ENCODE measurements at places on chromosomes 7 and 10.

- no peak for DNase-seq
Observed at GRCh38 chr7:24858108-24858977, 101.1 kb upstream of the GSDME start.

- no peak for DNase-seq
Observed at GRCh38 chr10:100904917-100905316, 7.8 kb upstream of the SLF2 start.

- DNase-seq = no peak
Observed at GRCh38 chr10:129085811-129086210, 381.2 kb upstream of the MGMT start.

GRCh38 chr7:77913977-77914607, 115.5 kb downstream of the PHTF2 start:
- peak; percentile 33 for DNase-seq

- no peak for DNase-seq
Observed at GRCh38 chr10:34658934-34659333, 156.2 kb downstream of the PARD3 start.

DNA sequence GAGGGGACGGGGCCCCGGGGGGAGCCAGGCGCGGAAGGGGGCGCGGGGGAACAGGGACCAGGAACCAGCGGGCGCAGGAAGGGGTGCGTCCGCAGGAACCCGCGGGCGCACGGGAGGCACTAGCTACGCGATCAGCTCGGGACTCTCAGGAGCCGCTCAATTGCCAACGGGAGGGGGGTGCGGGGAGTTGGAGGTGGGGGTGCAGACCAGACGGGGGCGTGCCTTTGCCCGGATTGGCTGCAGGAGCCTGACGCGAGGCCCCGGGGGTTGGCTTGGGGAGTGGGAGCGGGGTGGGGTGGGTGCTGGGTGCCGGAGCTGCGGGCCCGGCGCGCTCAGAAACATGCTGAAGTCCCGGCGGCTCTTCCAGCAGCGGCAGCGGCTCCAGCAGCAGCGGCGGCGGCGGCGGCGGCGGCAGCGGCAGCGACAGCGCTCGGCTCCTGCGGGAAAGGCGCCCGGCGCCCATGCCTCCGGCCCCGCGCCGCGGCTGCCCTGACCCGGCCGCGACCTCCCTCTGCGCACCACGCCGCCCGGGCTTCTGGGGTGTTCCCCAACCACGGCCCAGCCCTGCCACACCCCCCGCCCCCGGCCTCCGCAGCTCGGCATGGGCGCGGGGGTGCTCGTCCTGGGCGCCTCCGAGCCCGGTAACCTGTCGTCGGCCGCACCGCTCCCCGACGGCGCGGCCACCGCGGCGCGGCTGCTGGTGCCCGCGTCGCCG, at the start of gene ADRB1:
ADRB1 (plus strand) TSS at position 335 of the 715 bp plus-strand sequence; CDS start at position 602, 267 bp downstream.
- peak; percentile 32 for DNase-seq

GRCh38 chr10:31615129-31615528, 296.1 kb downstream of the ZEB1 start:
- DNase-seq = no peak

DNA sequence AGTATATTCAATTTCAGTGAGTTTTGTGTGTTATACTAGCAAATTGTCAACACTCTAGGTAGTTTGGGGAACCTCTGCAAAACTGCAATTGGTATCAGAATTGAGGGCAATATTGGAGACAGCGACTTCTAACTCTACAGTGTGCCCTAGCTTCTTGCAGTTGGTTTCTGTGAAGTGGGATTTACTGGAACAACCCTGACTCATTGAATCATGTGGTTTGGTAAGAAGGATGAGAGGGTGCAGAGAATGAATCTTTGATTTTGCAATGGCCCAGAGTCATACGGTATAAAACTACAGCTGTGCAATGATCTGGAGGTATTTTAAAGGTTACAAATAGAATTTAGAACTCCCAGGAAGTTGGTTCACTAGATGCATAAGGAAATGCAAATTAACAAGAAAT, 129.1 kb upstream of the PPP1R3A start:
- DNase-seq = no peak

DNA sequence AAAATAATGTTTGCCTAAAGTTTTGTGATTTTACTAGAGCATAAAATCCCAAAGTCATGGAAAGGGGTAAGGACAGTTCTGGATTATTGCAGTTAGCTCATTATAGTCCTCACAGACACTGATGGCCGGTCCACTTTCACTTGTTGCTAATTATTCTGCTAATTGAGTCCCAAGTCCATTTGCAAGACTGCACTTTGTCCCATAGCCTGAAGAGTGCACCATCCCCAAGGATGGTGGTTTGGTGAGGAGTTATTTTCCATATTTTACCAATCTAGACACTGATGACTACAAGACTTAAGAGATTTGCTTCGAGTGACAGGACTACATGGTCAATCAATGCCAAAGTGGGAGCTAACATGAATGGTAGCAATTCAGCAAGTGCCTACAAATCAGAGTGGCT, 181.8 kb upstream of the CACNA2D1 start:
- no peak for DNase-seq

GRCh38 chr7:85262891-85263290, 76.0 kb upstream of the SEMA3D start:
- no peak for DNase-seq

GRCh38 chr7:95395755-95396135, 430 bp downstream of the PON3 start:
- no peak for DNase-seq

DNA sequence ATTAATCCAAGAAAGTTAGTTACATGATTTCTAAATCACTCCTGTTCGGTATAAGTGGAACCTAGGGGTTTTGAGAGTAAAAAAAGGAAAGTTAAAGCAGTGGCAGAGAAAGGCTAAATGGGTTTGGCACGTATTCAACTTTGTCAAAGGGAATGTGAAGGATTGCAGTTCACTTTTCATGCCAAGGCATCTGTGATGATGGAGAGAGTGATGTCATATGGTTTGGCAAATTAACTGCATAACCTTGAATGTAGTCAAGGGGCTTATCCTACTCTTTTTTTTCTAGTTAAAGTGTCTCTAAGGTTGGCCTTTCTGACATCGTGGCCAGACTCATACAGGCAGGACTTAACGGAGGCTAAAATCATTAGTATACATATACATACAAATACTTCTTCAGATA, 277.8 kb downstream of the EXOC4 start:
- DNase-seq = no peak

DNA sequence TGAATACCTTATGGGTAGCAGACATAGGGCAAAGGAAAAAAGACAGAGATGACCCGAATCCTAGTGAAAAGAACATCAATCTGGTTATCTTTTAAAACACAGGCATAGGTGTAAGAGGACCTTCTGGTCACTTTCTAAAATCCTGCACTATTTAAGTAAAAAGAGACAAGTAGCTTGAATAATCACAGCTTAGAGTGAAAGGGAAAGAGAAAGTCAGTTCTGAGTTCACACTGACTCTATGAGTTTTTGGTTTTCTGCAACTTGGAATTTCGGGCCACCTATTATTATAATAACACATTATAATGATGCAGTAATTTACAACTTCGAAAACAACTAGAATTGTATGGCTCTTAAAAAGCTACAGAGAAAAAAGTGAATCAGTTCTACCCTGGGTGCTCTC, 247.8 kb downstream of the DOCK4 start:
- no peak for DNase-seq

- DNase-seq = no peak
Observed at GRCh38 chr10:128095753-128096469, 30.3 kb downstream of the MKI67 start.

DNA sequence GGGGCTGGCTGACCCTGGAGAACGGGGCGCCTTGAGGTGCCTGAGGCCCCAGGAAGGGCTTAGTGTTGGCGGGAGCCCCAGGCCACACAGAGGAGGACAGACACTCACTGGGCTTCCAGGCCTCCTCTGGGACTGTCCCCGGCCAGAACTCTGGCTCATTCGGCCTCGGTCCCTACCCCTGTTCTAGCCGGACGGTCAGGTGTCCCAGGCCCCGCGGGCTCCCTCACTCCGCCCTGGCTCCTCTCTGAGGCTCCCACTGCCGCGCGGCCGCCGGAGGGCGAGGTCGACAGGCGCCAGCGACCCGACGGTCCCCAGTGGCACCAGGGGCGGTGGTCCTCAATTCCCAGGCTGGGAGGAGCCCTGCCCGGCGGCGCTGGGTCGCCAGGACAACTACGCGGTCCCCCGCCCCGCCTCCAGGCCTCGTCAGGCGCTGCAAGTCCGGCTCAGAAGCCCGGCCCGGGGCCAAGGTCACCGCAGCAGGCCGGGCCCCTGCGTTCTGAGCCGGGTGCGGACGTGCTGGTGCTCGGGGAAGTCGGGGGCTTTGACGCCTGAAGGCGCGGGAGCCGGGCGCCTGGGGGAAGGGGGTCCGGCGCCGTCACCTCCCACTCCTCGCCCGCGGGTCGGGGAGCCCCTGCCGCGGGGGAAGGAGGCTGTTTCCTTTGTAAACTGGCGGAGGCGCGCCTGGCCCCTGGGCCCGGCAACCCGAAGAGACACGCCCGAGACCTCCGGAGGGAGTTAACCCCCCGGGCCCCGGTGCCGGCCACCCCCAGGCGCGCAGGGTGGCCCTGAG, 1.1 kb upstream of the PWWP2B start:
- no peak for DNase-seq

DNA sequence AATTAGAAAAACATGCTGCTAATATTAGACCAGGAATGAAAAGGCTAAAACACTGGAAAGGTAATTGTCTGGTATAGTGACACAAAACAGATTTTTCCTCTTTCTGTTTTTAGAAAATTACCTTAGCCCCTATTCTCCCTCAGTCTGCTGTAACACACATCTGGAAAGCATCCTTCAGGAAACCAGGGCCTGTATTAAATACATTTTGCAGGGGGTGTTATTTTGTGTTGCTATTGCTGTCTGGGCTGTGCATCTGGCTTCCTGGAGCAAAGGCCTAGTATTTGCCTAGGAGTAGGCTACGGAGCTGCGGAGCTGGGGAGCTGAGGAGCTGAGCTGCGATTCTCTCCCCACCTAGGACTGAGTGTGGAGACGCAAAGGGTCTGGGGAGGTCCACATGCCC, 169.3 kb downstream of the GFRA1 start:
- no peak for DNase-seq

Data from NCI-H1092 treated with DMSO at 0.1 percent for 48 hours (cell line).